Liver (tissue), 10 donors: ENCODE measurements at places on chromosomes 12 and 14.
A peak's percentile ranks its signal among the peaks of the same experiment; 100 is the strongest.

GRCh38 chr14:52801014-52801712 lies 9.8 kb upstream of the GNPNAT1 start:
- H3K4me3 ChIP-seq = no peak overlapping the region
- no peaks in the 10 kb centered on the region for H3K27me3 ChIP-seq
- no peaks in the 10 kb centered on the region for H3K4me1 ChIP-seq
- H3K27ac ChIP-seq = no peak overlapping the region
- DNase-seq = no peak
- no peaks in the 10 kb centered on the region for H3K36me3 ChIP-seq

GRCh38 chr12:129195081-129195480 lies 341.8 kb downstream of the GLT1D1 start:
- H3K4me1 ChIP-seq = no peaks in the 10 kb centered on the region
- H3K27ac ChIP-seq = no peak overlapping the region
- H3K36me3 ChIP-seq = no peaks in the 10 kb centered on the region
- H3K27me3 ChIP-seq = no peaks in the 10 kb centered on the region
- no peak for DNase-seq

GRCh38 chr14:53630336-53630735 lies 326.3 kb downstream of the BMP4 start:
- no peaks in the 10 kb centered on the region for H3K27me3 ChIP-seq
- peaks cover 3% of the 10 kb centered on the region for H3K4me1 ChIP-seq
- no peak overlapping the region for H3K4me3 ChIP-seq
- no peak overlapping the region for H3K27ac ChIP-seq
- no peak for DNase-seq

GRCh38 chr12:6333566-6333965 lies 8.3 kb downstream of the TNFRSF1A start:
- no peaks in the 10 kb centered on the region for H3K27me3 ChIP-seq

DNA sequence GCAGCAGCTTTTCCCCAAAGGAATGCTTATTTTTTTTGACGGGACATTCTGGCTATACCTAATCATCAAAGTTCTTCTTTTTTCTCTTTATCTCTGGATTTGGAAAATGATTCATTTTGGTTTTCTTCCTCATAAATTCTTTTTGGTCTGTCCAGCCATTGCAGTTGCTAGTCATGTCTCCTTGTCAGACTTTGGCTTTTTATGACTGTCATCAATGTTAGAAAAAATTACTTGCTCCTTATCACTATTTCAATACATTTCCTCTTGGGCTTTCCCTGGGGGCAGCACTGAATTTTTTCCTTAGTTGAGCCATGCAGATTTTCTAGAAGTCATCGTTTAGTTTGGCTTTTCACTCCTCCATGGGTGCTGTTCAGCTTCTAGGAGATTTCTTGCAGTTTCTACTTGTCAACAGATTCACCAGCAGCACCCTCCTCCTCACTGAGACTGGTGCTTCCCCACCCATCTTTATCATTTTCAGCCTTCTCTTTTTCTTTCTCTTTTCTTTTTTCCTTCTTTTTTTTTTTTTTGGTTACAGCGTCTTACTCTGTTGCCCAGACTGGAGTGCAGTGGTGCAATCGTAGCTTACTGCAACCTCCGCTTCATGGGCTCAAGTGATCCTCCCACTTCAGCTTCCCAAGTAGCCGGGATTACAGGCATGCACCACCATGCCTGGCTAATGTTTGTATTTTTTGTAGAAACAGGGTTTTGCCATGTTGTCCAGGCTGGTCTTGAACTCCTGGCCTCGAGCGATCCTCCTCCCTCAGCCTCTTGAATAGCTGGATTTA lies 5.2 kb downstream of the ADIPOR2 start:
- peak overlapping the region; percentile 32 for H3K27ac ChIP-seq
- DNase-seq = no peak
- no peaks in the 10 kb centered on the region for H3K27me3 ChIP-seq

- no peaks in the 10 kb centered on the region for H3K4me1 ChIP-seq
- DNase-seq = no peak
- no peak overlapping the region for H3K27ac ChIP-seq
- H3K4me3 ChIP-seq = no peak overlapping the region
These were observed 18.6 kb upstream of the GPATCH2L start for GRCh38 chr14:76133103-76133502.

- no peak for DNase-seq
- no peaks in the 10 kb centered on the region for H3K27me3 ChIP-seq
- no peak overlapping the region for H3K4me3 ChIP-seq
- H3K27ac ChIP-seq = no peak overlapping the region
These were observed 7.1 kb downstream of the LTBP2 start for GRCh38 chr14:74604911-74605310.

GRCh38 chr14:65132855-65133254 lies 30.5 kb upstream of the MAX start:
- H3K27me3 ChIP-seq = no peaks in the 10 kb centered on the region
- H3K4me1 ChIP-seq = no peaks in the 10 kb centered on the region
- H3K36me3 ChIP-seq = no peaks in the 10 kb centered on the region

DNA sequence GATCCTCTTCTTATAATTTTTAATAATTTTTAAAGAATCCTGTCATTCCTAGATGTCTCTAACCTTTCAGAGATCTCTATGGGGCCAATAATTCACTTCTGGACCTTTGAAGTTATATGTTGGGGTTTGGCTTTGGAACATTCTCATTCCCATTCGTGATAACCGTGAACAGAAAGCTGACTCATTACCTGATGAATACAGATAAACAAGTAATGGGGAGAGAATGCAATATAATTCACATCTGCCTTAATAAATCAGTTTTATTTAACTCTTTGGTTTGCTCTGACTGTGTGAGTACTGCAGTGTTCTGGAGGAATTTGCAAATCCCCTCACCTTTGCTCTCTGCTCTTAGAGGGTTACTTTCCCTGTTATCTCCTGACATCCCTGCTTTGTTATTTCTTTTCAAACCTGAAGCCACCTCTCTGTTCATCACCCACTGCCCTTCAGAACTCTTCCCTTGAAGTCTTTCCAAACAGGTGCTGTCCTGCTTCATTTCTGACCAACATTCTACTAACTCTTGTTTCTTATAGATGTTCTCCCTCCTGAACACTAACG lies 79.6 kb upstream of the SLC38A2 start:
- no peaks in the 10 kb centered on the region for H3K4me1 ChIP-seq
- no peak overlapping the region for H3K4me3 ChIP-seq
- H3K27ac ChIP-seq = no peak overlapping the region
- H3K36me3 ChIP-seq = no peaks in the 10 kb centered on the region
- H3K27me3 ChIP-seq = no peaks in the 10 kb centered on the region
- no peak for DNase-seq

DNA sequence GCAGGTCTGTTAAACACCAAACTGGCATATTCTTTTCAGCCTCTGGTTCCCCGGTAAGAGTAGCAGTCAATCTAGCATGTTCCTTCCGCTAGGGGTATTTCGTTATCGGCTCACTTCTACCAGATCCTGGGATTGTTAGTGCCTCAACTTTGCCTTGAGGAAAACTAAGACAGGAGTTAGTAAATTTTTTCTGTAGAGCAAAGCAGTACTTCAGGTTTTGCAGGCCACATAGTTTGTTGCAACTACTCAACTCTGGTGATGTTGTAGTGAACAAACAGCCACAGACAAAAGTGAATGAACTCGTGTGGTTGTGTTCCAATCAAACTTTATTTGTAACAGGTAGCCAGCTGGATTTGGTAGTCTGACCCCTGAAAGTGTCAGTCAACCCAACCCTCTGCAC lies 6.3 kb upstream of the CDH24 start:
- no peak overlapping the region for H3K27ac ChIP-seq
- H3K27me3 ChIP-seq = no peaks in the 10 kb centered on the region
- DNase-seq = no peak
- no peak overlapping the region for H3K4me3 ChIP-seq
- peaks cover 3% of the 10 kb centered on the region for H3K4me1 ChIP-seq

DNA sequence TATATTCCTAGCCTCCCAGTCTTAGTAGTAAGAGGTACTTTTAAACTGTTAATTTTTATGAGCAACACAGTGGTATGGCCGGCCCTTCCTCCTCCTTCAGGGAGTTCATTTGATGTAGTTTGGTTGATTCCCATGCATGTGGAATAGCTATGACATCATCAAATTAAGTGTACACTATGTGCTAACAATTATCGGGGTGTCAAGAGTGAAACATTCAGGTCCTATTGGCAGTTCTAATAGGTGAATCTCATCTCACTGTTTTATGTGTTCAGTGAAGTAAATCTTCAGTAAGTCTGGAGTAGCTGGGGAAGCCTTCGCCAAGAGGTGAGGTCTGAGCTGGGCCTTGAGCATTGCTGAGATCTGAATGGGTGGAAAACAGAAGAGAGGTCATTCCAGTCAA lies 656.5 kb downstream of the DIO2 start:
- H3K36me3 ChIP-seq = no peaks in the 10 kb centered on the region
- H3K27me3 ChIP-seq = peaks cover 3% of the 10 kb centered on the region
- no peak overlapping the region for H3K27ac ChIP-seq

DNA sequence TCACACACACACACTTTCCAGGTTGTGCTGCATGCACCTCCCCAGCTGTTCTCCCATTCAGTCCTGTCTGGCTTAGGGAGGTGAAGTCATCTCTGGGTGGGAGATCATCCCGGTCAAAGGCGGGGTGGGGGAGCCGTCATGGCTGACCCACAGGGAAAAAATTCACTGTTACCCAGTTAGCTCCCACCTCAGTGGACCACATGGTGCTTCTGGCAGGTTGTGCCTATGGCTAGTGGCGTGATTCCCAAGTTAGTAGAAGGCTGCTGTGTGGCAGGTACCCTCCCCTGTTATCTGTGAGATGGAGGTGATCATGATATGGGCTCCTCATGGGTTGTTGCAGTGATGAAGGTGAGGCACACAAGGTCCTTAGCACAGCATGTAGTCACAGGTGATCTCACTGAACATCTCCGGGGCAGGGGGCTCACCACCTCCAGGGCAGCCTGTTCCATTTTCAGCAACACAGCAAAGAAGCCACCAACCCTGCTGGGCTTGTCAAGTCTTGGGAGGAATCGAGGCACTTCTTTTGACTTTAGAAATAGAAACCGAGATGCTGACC lies 154.9 kb upstream of the CCND2 start:
- no peak overlapping the region for H3K27ac ChIP-seq
- no peaks in the 10 kb centered on the region for H3K4me1 ChIP-seq
- DNase-seq = no peak
- H3K36me3 ChIP-seq = no peaks in the 10 kb centered on the region
- H3K27me3 ChIP-seq = no peaks in the 10 kb centered on the region
- H3K4me3 ChIP-seq = no peak overlapping the region

- H3K27me3 ChIP-seq = no peaks in the 10 kb centered on the region
- H3K36me3 ChIP-seq = no peaks in the 10 kb centered on the region
- no peak overlapping the region for H3K4me3 ChIP-seq
- H3K27ac ChIP-seq = no peak overlapping the region
These were observed 6.1 kb upstream of the MTA1 start for GRCh38 chr14:105413544-105413886.

DNA sequence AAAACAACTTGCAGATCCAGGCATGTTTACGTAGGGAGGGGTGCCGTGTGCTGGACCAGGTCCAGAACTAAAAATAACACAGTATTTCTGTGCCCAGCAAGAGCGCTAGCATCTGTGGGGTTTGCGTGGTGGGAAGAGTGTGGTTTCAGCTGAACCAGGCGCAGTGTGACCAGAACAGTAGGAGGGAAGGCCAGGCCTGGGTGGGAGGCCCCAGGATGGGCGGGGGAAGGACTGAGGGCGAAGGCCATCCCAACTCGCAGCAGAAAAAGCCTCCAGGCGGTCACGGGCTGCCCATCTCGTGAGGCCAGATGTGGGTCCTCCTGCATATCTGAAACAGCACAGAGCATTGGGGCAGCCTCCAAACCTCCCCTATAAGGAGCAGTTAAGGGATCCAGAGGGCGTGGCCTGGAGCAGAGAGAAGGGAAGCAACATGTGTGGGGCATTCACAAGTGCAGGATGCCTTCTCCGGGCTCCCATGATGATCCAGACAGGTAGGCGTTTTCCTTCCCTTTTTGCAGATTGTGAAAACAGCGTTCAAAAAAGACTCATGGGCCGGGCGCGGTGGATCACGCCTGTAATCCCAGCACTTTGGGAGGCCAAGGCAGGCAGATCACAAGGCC lies 17.8 kb upstream of the CD9 start:
- no peaks in the 10 kb centered on the region for H3K27me3 ChIP-seq
- no peaks in the 10 kb centered on the region for H3K36me3 ChIP-seq
- no peak overlapping the region for H3K4me3 ChIP-seq
- peaks cover 47% of the 10 kb centered on the region for H3K4me1 ChIP-seq

DNA sequence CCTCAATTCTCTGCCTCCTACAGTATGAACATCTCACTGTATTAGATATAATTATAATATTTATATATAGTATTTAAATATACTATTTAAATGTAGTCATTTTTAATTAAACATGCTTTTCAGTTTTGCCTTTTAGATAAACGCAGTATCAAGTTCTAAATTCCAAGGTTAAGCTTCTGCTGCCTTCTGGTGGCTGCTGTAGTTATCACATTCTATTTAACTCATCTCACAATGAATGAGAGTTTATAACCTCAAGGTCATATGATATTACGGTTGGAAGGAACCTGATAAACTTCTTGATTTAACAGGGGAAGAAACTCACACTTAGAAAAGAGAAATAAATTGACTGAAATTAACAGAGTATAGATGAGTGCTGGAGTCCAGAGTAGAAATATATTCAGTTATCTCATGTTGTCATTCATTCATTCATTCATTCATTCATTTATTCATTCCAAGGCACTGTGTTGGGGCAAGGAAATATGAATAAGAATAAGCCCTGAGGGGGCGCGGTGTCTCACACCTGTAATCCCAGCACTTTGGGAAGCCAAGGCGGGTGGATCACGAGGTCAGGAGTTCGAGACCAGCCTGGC lies 31.9 kb downstream of the GUCY2C start:
- no peak for DNase-seq
- no peaks in the 10 kb centered on the region for H3K4me1 ChIP-seq
- no peaks in the 10 kb centered on the region for H3K27me3 ChIP-seq
- no peaks in the 10 kb centered on the region for H3K36me3 ChIP-seq

DNA sequence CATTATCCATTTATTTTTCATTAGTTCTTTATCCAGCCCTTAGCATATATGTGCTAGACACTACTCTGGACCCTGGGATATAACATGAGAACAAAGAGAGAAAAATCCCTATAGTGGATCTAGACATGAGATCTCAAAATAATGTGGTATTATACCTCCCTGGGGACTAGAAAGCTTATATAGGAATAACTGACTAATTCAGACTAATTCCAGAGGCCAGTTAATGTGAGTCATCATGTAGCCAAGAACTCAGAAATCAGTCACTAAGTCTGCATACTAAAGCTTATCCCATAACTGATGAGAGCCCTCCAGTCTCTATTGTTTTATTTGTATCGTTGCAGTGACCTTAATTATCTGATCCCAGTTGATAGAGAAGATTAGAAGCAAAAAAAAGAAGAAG lies 267.1 kb upstream of the RGS6 start:
- no peaks in the 10 kb centered on the region for H3K4me1 ChIP-seq
- no peak overlapping the region for H3K27ac ChIP-seq
- no peak for DNase-seq
- peaks cover 3% of the 10 kb centered on the region for H3K36me3 ChIP-seq
